ENCODE measurements at places on chromosomes 4 and X. TPM values are rescaled to one million over a fixed set of nuclear protein-coding genes. Genes with fewer than 3 reads are reported as not detected.

- no peak for DNase-seq
These were observed 18.6 kb upstream of the ANKRD17 start for GRCh38 chr4:73277201-73277600.

DNA sequence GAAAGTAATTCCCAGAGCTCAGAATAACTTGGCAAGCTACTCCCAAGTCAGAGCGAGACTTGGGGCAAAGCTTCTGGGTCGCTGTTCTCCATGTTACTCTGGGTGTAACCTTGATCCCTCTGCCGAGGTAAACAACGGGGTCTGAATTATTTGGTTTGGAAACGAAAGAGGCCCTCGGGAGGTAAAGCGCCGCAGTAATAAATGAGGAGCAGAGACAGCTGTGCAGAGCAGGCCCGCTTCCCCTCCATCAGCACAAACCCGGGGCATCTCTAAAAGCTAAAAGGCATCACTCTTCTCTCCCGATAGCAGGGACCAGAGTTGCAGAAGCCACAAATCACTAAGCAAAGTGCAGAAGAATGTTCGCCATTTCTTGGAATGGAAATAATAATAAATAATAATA is 561.5 kb downstream of the BCOR start:
- no peak for DNase-seq

The RAB33A gene
- not detected for total RNA-seq

The ARHGEF38 gene
- not detected for total RNA-seq

GRCh38 chr4:26388671-26389070 is 67.9 kb downstream of the RBPJ start:
- DNase-seq = peak; percentile 5

The FGFBP2 gene
- total RNA-seq = not detected

The PARM1 gene
- total RNA-seq = not detected

GRCh38 chrX:139201924-139202323 is 328.6 kb upstream of the F9 start:
- DNase-seq = no peak

DNA sequence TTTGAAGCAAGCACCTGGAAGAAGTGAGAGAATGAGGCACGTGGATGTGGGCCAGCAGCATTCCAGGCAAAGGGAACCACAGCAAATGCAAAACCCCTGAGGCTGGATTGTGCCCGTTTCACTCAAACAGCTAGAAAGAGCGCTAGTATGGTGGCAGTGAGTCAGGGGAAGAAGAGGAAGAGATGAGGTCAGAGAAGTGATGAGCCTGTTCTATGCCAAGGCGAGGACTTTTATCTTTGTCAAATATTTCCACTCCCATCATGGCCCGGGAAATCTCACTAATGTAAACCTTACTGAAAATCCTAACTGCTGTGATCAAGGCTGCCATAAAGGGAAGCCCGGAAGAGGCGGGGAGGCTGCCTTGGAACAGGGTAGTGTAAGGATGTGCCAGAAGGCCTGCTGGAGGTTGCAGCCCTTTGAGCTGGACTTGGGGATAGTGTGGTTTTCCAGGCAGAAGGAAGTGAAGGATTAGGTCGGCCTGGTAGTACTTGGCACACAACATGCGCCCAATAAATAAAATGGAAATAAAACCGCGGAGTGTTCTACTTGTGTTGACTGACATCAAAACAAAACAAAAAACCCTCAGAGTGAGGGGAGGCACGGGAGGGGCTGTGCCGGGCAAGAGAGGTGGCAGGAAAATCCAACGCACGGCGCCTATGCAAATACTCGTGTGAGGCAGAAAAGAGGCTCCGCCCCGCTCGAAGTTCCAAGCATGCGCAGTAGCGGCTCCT is 1.2 kb upstream of the CDK16 start:
- peak; percentile 70 for DNase-seq

- DNase-seq = no peak
These were observed 32.7 kb upstream of the RASGEF1B start for GRCh38 chr4:81504112-81505003.

The SPP1 gene
- 130 TPM for total RNA-seq

DNA sequence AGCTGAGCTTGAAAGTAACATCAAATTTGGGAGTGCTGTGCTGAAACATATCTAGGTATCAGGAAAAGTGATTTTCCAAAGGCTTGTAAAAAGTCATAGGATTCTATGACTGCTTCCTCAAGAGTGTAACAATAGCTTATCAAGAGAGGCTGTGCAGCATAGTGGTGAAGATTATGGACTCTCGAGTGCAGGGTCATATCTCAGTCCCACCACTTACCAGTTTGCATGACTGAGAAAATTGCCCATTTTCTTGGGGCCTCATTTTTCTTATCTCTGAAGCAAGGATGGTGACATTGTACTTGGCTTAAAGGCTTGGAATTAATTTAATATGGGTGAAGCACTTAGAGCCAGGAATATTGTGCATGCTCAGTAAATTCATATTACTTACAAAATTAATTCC is 57.2 kb downstream of the AFF1 start:
- DNase-seq = no peak

GRCh38 chr4:148693913-148694649 is 251.9 kb upstream of the NR3C2 start:
- DNase-seq = no peak

DNA sequence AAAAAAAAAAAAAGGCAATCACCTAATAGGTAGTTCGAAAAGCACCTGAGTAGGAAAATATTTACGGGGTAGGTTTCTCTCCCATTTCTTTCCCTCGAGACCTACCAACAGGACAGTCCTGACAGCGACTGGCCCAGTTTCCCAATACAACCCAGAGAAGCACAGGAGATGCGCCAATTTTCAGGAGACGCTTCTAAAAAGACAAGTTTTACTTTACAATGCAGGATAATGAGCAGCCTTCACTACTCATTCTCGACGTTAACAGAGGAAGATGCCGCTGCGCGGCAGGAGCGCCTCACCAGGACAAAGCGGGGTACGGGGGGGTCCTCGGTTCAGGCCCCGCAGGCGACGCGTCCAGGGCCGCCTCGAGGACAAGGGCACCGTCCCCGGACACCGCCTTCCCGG is 708 bp downstream of the BCLAF3 start:
- DNase-seq = peak; percentile 14

Data from A172 (cell line).